ENCODE measurements at places on chromosomes 4 and X.
A peak's percentile ranks its signal among the peaks of the same experiment; 100 is the strongest.

DNA sequence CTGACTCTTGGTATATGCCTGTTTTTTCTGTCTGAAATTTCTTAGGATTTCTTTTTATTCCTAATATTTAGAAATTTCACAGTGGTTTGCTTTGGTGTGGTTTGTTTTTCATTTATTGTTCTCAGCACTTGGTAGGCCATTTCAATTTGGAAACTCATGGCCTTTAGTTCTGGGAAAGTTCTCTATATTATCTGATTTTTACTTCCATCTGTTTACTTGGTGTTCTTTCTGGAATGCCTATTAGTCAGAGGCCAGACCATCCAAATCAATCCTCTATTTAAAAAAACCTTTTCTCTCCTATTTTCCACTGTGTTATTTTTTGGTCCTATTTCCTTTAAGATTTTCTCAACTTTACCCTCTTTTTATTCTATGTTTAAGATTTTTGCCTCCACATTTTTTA, 188.1 kb upstream of the SFRP2 start:
- no peaks in the 10 kb centered on the region for H3K27me3 ChIP-seq
- no peak for DNase-seq
- no peaks in the 10 kb centered on the region for H3K4me1 ChIP-seq
- H3K4me3 ChIP-seq = no peak overlapping the region

DNA sequence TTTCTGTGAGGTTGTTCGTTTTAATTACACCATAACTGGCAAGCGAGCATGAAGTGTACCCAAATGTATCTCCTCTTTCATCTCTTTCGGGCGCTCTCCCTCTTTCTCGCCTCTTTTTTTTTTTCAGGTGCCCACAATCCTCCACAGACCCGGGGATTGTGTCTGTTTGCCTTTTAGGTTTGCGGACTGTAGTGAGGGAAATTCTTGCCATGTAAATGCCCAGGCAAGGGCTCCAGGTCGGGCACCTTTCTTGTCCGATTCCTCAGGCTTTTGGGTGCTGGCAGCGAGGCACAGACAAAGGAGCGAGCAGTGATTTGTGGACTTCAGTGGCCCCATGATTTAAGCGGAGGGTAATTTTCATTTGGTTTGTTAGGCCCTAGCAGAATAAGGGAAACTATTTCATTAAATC, 1.1 kb upstream of the PHOX2B start:
- H3K27ac ChIP-seq = no peak overlapping the region
- H3K4me1 ChIP-seq = no peaks in the 10 kb centered on the region
- H3K36me3 ChIP-seq = no peaks in the 10 kb centered on the region
- DNase-seq = no peak

GRCh38 chrX:15616531-15616930, 15.8 kb upstream of the ACE2 start:
- peaks cover 30% of the 10 kb centered on the region for H3K4me1 ChIP-seq
- H3K27me3 ChIP-seq = no peaks in the 10 kb centered on the region
- H3K4me3 ChIP-seq = no peak overlapping the region
- DNase-seq = no peak

- DNase-seq = no peak
- peak overlapping the region; percentile 51 for H3K4me3 ChIP-seq
- H3K27ac ChIP-seq = no peak overlapping the region
- no peaks in the 10 kb centered on the region for H3K36me3 ChIP-seq
These were observed 98.4 kb downstream of the PHKA2 start for GRCh38 chrX:18885328-18886004.

- DNase-seq = no peak
- H3K4me3 ChIP-seq = no peak overlapping the region
- H3K36me3 ChIP-seq = no peaks in the 10 kb centered on the region
- H3K27me3 ChIP-seq = no peaks in the 10 kb centered on the region
- H3K4me1 ChIP-seq = no peaks in the 10 kb centered on the region
These were observed 723.7 kb upstream of the MAGEB2 start for GRCh38 chrX:29491659-29492058.

GRCh38 chrX:13085526-13085925, 41.1 kb upstream of the FAM9C start:
- no peak overlapping the region for H3K4me3 ChIP-seq
- no peak for DNase-seq
- H3K36me3 ChIP-seq = no peaks in the 10 kb centered on the region

- DNase-seq = peak; percentile 88
- H3K4me3 ChIP-seq = peak overlapping the region; percentile 52
- no peaks in the 10 kb centered on the region for H3K27me3 ChIP-seq
- no peaks in the 10 kb centered on the region for H3K36me3 ChIP-seq
- peaks cover 32% of the 10 kb centered on the region for H3K4me1 ChIP-seq
These were observed 211.7 kb downstream of the ZNF674 start for GRCh38 chrX:46333550-46333949.

DNA sequence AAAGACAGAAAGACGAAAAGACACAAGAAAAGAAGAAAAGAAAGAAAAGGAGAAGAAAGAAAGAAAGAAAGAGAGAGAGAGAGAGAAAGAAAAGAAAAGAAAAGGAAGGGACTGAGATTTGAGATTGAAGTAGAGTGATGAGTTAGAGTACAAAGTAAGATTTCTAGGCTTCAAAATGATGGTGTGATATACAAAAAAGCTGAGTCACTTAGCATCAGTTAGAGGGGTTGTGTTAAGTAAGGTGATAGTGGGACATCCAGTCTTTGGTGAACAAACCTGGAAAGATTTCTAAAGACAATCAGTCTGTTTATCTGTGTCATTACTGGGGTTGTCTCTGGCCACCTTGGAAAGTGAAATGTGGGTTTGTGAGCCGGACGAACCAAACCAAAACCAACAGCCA, 13.5 kb downstream of the SLC10A6 start:
- no peaks in the 10 kb centered on the region for H3K27me3 ChIP-seq
- H3K27ac ChIP-seq = no peak overlapping the region
- H3K4me1 ChIP-seq = peaks cover 20% of the 10 kb centered on the region
- H3K36me3 ChIP-seq = no peaks in the 10 kb centered on the region
- no peak for DNase-seq

GRCh38 chr4:140048419-140048995, 105.5 kb downstream of the MAML3 start:
- no peak for DNase-seq
- no peaks in the 10 kb centered on the region for H3K36me3 ChIP-seq
- peak overlapping the region; percentile 96 for H3K27ac ChIP-seq

GRCh38 chrX:48579259-48579658, 5.0 kb downstream of the RBM3 start:
- H3K36me3 ChIP-seq = no peaks in the 10 kb centered on the region
- H3K27me3 ChIP-seq = no peaks in the 10 kb centered on the region
- H3K4me1 ChIP-seq = no peaks in the 10 kb centered on the region
- DNase-seq = no peak
- no peak overlapping the region for H3K27ac ChIP-seq

DNA sequence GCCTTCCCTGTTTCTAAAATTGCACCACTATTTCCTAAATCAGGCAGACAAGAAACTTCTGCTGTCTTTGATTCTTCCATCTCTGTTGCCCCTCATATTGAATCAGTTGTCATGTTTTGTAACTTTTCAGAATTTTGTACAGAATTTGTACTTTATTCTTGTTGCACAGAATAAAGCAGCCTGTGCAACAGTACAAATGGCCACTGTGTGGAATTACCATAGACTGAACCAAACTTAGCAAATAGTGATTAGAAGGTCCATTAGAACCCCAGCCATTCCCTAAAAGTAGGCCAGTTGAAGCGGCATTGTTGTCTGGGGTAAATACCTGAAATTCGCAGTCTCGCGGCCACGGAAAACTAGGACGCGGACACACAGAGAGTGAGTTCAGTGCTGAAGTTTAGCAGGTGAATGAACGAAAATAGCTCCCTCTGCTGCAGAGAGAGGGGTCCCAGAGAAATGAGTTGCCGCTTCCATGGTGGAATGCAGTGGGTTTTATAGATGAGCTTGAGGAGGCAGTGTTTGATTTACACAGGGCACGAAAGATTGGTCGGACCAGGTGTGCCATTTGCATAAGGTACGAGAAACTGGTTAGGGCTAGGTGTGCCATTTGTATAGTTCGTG, 71.8 kb downstream of the C4orf33 start:
- H3K36me3 ChIP-seq = no peaks in the 10 kb centered on the region
- DNase-seq = no peak
- no peaks in the 10 kb centered on the region for H3K4me1 ChIP-seq
- no peak overlapping the region for H3K27ac ChIP-seq

DNA sequence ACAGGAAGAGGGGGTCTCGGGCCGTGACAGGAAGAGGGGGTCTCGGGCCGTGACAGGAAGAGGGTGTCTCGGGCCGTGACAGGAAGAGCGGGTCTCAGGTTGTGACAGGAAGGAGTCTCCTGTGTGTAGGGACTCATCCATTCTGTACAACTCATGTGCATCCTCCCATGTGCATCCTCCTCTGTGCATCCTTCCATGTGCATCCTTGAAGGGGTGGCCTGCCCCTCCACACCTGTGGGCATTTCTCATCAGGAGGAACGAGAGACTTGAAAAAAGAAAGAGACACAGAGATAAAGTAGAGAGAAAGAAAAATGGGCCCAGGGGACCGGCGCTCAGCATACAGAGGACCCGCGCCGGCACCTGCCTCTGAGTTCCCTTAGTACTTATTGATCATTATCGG, 30.2 kb upstream of the PLCXD1 start:
- no peak overlapping the region for H3K4me3 ChIP-seq
- no peak overlapping the region for H3K27ac ChIP-seq

GRCh38 chr4:159941076-159941475, 838.2 kb downstream of the RAPGEF2 start:
- no peak for DNase-seq
- no peak overlapping the region for H3K27ac ChIP-seq
- no peaks in the 10 kb centered on the region for H3K27me3 ChIP-seq
- no peaks in the 10 kb centered on the region for H3K4me1 ChIP-seq

DNA sequence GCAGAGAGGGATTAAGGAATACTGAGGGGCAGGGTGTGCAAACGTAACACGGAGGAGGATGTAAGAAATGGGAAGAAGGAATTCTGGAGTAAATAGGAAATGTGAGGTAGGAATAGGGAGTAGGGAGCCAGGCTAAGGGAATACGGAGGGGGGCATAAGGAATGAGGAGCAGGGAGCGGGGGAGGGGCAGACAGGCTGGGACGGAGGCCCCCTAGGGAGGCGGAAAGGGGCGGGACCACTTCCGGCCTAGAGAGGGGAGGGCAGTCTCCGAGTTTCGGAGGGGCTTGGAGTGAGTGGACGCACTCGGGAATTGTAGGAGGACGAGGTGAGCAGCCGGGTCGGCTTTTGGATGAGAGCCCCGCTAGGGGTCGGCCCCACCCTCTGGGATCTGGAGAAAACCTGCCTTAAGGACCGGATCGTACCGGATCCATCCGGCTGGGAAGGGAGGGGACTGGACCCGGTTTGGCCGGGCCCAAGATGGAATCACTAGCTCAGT, 612 bp downstream of the MAGED2 start:
- H3K27me3 ChIP-seq = peaks cover 9% of the 10 kb centered on the region
- H3K27ac ChIP-seq = no peak overlapping the region

DNA sequence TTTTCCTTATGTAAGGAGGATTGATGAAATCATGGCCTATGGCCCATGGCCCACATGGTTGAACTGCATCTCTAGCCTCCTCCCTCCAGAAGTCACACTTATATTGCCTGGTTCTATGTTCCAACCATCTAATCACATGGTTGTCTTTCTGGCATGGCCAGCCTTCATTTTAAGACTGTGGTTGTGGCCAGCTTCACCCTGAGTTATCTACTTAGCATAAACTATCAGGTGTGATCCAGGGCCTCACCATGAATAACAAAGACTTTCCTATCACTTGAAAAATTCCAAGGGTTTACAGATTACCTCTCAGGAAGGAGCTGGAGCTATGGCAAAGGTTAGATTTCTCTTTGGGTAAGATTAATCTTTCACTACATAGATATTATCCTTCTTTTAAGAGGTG, 222.8 kb downstream of the SNCA start:
- no peak overlapping the region for H3K27ac ChIP-seq
- no peaks in the 10 kb centered on the region for H3K27me3 ChIP-seq
- DNase-seq = no peak
- H3K36me3 ChIP-seq = no peaks in the 10 kb centered on the region
- no peaks in the 10 kb centered on the region for H3K4me1 ChIP-seq

DNA sequence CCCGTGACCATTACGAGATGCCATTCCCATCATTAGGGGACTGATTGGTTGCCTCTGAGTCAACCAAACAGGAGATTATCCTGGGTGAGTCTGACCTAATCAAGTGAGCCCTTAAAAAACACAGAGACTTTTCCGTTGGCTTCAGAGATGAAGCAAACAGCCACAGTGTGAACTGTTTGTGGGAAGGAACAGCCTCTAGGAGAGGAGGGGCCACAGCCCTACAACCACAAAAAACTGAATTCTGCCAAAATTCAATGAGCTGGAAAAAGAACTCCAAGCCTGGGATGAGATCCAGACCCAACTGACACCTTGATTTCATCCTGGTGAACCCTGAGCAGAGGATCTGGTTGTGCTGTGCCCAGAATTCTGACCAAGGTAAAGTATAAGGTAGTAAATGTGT, 31.3 kb upstream of the TBL1X start:
- no peak overlapping the region for H3K4me3 ChIP-seq
- no peaks in the 10 kb centered on the region for H3K36me3 ChIP-seq
- H3K4me1 ChIP-seq = no peaks in the 10 kb centered on the region
- H3K27ac ChIP-seq = no peak overlapping the region
- no peak for DNase-seq
- H3K27me3 ChIP-seq = no peaks in the 10 kb centered on the region

DNA sequence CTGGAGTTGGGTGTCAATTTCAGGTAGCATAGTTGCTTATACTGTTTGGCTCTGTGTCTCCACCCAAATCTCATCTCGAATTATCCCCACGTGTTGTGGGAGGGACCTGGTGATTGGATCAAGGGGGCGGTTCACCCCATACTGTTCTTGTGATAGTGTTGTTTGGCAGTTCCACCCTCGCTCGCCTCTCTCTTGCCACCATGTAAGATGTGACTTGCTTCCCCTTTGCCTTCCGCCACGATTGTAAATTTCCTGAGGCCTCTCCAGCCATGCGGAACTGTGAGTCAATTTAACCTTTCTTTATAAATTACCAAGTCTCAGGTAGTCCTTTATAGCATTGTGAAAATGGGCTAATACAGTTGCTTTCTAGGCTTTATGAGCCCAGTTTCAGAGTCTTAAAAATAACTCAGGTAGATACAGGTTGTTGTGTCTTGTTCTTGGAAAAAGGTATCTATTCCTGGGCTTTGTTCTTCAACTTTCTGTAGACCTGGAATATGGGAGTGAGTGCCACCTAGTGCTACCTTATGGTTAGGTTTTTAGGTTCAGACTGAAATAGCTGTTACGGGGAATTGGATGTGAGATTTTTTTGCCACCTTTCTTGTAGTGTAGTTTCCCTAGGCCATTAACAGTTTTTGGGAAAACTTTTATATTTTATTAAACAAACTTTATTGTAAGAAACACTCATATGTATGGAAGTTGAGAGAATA, 15.6 kb downstream of the PGK1 start:
- H3K27me3 ChIP-seq = no peaks in the 10 kb centered on the region
- peaks cover 42% of the 10 kb centered on the region for H3K36me3 ChIP-seq
- no peak for DNase-seq
- H3K4me1 ChIP-seq = no peaks in the 10 kb centered on the region

All from PC-9 (cell line).